ENCODE measurements at places on chromosomes 13 and 19. TPM values are rescaled to one million over a fixed set of nuclear protein-coding genes. Genes with fewer than 3 reads are reported as not detected.

DNA sequence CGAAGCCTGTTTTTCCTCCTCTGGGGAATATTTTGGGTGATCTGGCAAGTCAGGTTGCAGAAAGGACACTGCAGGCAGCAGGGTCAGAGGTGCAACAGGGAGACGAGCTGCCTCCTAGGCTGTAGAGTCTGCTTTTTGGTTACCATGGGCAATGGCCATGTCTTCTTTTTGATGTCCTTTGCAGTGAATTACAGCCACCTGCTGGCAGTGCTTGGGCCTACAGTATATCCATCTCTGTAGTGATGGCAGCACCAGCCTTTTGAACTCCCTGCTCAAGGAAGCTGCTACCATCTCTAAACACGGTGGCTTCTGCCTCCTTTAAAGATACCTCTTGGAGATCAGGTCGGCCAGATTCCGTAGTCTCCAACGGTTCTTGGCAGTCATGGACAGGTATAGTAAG is 73.9 kb downstream of the WTIP start:
- no peaks in the 10 kb centered on the region for H3K4me1 ChIP-seq
- no peak overlapping the region for H3K4me3 ChIP-seq
- no peak for DNase-seq
- H3K36me3 ChIP-seq = no peaks in the 10 kb centered on the region
- H3K27me3 ChIP-seq = no peaks in the 10 kb centered on the region

DNA sequence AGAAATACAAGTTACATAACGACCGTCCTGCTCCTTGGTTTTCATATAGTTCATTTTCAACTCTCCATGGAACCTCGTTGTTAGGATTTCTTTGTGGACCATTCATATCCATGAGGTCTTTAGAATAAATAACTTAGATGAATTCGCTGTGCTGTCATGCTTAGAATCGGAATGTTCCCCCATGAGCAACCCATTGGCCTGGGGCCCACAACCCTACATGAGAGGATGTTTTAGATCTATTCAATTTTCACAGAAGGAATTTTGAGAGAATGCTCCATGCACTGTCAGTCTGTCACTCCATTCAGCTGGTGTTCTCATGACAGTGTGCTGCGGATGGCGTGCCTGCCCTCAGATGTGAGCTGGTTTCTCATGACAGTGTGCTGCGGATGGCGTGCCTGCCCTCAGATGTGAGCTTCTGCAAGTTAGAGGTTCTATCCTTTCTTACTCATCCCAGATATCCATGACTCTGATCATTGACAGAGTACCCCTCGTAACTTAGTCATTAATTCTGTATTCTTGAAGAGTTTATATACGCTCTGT is 1193.1 kb downstream of the EFNB2 start:
- no peak overlapping the region for H3K4me3 ChIP-seq
- H3K27me3 ChIP-seq = no peaks in the 10 kb centered on the region
- no peaks in the 10 kb centered on the region for H3K36me3 ChIP-seq
- no peak overlapping the region for H3K27ac ChIP-seq
- no peak for DNase-seq

DNA sequence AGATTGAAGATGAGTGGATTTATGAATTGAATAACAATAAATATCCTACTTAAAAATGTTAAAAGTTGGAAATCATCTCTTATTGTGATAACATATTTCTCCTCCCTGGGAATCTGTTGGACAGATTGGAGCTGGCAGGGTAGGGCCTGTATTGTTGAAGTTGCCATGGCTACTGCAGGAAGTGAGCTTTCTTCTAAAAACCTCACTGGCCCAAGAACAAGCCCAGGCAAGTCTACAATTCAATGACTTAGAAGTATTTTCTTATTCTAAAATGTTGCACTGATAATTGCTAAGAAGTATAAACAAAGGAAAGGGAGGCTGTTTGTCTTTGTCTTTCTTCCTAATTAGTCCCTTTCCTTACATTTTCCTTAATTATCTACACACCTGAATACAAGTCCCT is 112.1 kb downstream of the DLEU7 start:
- no peaks in the 10 kb centered on the region for H3K36me3 ChIP-seq
- no peak for DNase-seq
- no peaks in the 10 kb centered on the region for H3K4me1 ChIP-seq
- H3K4me3 ChIP-seq = no peak overlapping the region
- no peak overlapping the region for H3K27ac ChIP-seq
- H3K27me3 ChIP-seq = no peaks in the 10 kb centered on the region

- no peak for DNase-seq
- H3K27me3 ChIP-seq = no peaks in the 10 kb centered on the region
- H3K4me1 ChIP-seq = no peaks in the 10 kb centered on the region
- H3K27ac ChIP-seq = no peak overlapping the region
Measured at GRCh38 chr13:51532736-51533197, 51.5 kb upstream of the WDFY2 start.

- DNase-seq = no peak
- peaks cover 5% of the 10 kb centered on the region for H3K4me1 ChIP-seq
- H3K36me3 ChIP-seq = no peaks in the 10 kb centered on the region
- H3K27ac ChIP-seq = peak overlapping the region; percentile 90
- no peaks in the 10 kb centered on the region for H3K27me3 ChIP-seq
Measured at GRCh38 chr19:12494260-12494860, 9.7 kb upstream of the ZNF709 start.

DNA sequence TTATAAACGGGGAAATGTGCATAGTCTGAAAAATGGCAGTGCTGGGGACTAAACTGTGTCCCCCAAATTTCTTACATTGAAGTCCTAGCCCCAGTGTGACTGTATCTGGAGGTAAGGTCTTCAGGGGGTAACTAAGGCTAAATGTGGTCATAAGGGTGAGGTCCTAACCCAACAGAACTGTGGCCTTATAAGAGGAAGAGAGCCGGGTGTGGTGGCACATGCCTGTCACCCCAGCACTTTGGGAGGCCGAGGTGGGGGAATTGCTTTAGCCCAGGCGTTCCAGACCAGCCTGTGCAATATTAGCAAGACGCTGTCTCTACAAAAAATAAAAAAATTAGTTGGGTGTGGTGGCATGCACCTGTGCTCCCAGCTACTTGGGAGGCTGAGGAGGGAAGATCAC is 17.8 kb downstream of the PROZ start:
- no peak for DNase-seq
- no peaks in the 10 kb centered on the region for H3K4me1 ChIP-seq
- H3K27me3 ChIP-seq = no peaks in the 10 kb centered on the region

DNA sequence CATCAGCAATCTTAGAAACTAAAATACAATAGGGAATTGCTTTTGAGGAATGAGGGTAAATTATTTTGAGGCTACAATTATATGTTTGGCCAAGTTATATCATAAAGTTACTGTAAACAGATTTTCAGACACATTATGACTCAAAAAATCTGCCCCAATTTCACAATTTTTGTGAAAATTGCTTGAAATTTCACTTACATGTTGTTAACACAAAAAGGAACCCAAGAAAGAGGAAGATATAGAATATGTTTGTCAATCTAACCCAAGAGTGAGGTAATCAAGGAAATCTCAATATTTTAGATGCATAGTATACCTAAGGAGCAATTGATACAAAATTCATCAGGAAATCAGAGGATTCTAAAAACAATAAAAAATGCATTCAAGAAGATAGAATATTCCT is 73.9 kb upstream of the FNDC3A start:
- H3K4me3 ChIP-seq = no peak overlapping the region
- peaks cover 12% of the 10 kb centered on the region for H3K4me1 ChIP-seq
- no peak for DNase-seq

DNA sequence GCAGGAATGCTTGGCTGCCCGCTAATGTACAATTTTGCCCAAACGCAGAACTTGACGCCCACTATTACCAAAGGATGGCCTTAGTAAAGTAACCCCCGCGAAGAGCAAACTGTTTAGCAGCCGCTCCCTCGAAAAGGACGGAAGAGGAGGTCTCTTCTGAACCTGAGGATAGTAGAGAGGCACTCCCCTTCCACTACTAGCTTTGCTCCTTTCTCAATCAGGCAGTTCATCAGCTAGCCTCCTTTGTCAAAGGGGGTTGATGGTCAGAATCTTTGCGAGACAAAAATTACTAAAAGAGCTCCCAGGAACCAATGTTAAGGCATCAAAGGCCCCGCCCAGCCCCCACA is 534 bp downstream of the CAB39L start:
- DNase-seq = no peak
- H3K4me1 ChIP-seq = peaks cover 24% of the 10 kb centered on the region
- H3K27ac ChIP-seq = peak overlapping the region; percentile 81
- no peaks in the 10 kb centered on the region for H3K27me3 ChIP-seq

- DNase-seq = no peak
- H3K36me3 ChIP-seq = no peaks in the 10 kb centered on the region
- peaks cover 8% of the 10 kb centered on the region for H3K4me1 ChIP-seq
- H3K27me3 ChIP-seq = no peaks in the 10 kb centered on the region
- peak overlapping the region; percentile 25 for H3K27ac ChIP-seq
- H3K4me3 ChIP-seq = no peak overlapping the region
Measured at GRCh38 chr19:39941151-39941550, 6.7 kb upstream of the FCGBP start.

- no peak for DNase-seq
- H3K4me3 ChIP-seq = no peak overlapping the region
- H3K27me3 ChIP-seq = no peaks in the 10 kb centered on the region
- H3K4me1 ChIP-seq = peaks cover 2% of the 10 kb centered on the region
Measured at GRCh38 chr19:44818466-44819031, 9.6 kb downstream of the BCAM start.

DNA sequence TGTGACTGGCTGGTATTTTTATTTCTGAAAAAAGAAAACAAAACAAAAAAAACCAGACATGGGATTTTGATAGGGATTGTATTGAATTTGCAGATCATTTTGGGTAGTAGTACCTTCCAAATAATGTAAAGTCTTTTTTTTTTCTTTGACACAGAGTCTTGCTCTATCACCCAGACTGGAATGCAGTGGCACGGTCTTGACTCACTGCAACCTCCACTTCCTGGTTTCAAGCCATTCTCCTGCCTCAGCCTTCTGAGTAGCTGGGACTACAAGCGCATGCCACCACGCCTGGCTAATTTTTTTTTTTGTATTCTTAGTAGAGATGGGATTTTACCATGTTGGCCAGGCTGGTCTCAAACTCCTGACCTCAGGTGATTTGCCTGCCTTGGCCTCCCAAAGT is 4.2 kb downstream of the ZNF101 start:
- no peak for DNase-seq
- no peaks in the 10 kb centered on the region for H3K27me3 ChIP-seq
- peaks cover 17% of the 10 kb centered on the region for H3K36me3 ChIP-seq
- peaks cover 4% of the 10 kb centered on the region for H3K4me1 ChIP-seq
- H3K4me3 ChIP-seq = no peak overlapping the region
- H3K27ac ChIP-seq = no peak overlapping the region

Gene PRR19
- 0.42 TPM for total RNA-seq

Gene ZNF726
- 1.5 TPM for total RNA-seq

Gene ZNF460
- 54.4 TPM for total RNA-seq

Gene ZNF582
- 2.1 TPM for total RNA-seq

Gene NPHS1
- total RNA-seq = not detected

Data from liver (tissue), 10 donors.